Glutamatergic neuron (in vitro differentiated cells): ENCODE measurements at places on chromosomes 5 and 9.
A peak's percentile ranks its signal among the peaks of the same experiment; 100 is the strongest.

GRCh38 chr5:135248801-135249231, 150.2 kb downstream of the MACROH2A1 start:
- DNase-seq, result no peak

- DNase-seq, result no peak
Observed at GRCh38 chr9:91391818-91392217, 30.1 kb upstream of the AUH start.

GRCh38 chr5:59186623-59187022, 603.7 kb downstream of the RAB3C start:
- DNase-seq, result no peak

- DNase-seq, result peak; percentile 25
Observed at GRCh38 chr5:149731332-149731616, 1.2 kb downstream of the PPARGC1B start.

- no peak for DNase-seq
Observed at GRCh38 chr5:78056901-78057514, 237.5 kb downstream of the AP3B1 start.

GRCh38 chr9:114119242-114120191, 20.4 kb upstream of the KIF12 start:
- DNase-seq, result no peak

- no peak for DNase-seq
Observed at GRCh38 chr9:8085986-8086385, 286.4 kb upstream of the DMAC1 start.

DNA sequence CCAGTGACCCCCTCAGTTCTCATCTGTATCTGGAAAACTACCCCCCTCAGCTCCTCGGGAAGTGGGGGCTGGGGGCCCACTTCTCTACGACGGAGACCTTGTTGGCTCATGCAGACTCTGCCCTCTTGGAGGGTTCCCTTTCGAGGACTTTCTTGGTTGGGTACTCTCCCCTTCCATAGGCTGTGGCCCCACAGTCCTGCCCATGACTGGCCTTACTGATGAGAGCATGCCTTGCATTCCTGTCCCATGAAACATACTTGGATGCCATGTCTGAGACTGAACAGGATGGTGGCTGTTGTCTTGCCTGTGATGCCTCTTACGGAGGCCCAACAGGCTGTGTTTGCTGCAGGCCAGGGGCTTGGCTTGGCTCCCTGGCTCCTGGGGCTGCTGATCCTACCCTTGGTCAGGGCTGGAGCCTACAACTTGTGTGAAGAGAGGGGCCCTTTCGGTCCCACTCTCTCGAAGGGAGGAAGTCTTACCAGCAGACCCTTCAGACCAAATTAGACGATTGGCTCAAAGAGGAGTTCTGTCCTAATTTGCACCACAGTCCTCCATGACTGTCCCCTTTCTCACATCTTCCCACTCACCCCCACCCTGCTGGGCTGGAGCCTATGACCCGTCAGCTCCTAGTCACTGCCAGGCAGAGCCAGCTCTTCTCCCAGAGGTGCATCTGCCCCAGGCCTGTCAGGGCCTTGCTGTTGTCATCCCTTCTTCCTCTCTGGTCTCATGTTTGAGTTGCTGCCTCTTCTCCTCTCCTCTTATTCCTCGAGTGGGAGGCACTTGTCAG, 109.9 kb downstream of the CACNA1B start:
- no peak for DNase-seq

- peak; percentile 33 for DNase-seq
Observed at GRCh38 chr9:93187047-93187446, 3.1 kb downstream of the WNK2 start.

DNA sequence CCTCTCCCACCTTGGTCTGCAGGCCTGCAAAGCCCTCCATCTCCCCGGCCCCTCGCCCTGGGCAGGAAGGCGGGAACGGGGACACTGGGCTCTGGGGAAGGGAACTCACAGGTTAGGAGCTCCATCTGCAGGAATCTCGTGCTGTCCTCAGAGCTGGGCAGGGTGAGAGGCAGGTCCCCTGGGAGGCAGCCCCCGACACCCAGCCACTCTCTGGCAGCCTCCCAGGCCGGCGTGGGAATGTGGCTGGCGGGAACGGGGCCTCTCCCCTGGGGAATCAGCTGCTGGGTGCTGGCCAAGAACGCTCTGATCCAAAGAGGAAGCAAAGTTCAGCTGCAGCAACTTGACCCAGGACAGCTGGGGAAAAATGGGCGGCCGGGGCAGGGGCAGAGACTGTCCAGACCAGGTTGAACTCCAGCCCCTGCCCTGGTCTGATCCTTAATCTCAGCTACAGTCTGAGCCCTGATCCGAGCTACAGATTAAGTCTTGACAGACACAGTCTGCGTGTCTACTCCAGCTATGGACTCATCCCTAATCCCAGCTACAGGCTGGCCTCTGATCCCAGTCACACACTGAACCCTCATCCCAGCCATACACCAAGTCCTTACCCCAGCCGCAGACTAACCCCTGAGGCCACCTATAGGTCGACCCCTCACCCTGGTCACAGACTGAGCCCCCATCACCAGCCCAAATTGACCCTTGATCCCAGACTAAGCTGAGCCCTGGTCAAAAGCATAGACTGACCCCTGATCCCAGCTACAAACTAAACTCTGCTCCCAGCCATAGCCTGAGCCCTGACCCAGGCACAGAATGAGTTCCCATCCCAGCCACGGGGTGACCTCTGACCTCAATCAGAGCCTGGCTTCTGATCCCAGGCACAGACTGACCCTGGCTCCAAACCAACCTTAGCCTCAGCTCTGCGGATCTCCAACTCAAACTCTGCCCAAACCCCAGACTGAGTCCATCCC, 37.3 kb upstream of the EGFL7 start:
- no peak for DNase-seq

DNA sequence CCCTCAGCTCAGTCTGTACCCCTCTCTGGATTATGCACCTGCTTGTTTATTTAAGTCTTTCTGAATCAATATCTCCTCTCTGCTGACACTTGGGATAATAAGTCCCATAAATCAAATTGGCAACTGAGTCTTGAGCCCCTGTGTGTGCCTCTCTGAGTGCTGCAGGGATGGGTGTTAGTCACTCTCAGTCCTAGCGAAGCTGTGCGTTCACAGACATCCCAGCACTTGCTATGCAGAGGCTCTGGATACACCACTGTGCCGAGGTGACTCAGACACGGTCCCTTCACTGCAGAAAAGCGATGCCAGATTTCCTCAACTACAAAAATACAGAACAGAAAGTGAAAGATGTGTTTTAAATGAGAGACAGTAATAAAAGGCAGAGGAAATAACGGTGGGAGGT, 4.1 kb upstream of the KCNMB1 start:
- no peak for DNase-seq

DNA sequence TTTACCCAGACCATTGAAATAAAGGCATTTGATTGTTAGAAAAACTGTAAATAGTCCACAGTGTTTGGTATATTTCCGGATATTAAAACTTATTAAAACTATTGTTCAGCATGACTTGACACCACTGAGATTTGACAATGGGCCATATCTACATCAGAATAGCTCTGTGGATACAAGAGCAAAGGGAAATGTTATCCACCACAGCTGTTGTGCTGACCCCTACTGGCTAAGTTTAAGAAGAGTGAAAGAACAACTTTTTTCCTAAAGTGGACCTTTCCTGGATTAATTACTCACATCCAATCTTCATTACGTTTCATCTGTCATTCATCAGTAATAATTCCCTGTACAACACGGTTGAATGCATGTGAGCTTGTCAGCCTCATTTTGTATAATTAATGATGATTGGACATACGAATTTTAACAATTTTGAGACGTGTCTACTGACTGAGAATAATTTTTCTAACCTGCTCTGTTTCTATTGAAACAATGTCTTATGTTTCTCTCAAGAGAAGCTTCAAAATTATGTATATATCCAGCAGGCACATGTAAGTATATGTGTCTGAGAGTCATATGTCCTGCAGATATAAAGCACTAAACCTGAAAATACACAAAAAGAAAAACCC, 1952.6 kb downstream of the MAT2B start:
- no peak for DNase-seq

- no peak for DNase-seq
Observed at GRCh38 chr9:121784731-121785411, 133.4 kb downstream of the DAB2IP start.

DNA sequence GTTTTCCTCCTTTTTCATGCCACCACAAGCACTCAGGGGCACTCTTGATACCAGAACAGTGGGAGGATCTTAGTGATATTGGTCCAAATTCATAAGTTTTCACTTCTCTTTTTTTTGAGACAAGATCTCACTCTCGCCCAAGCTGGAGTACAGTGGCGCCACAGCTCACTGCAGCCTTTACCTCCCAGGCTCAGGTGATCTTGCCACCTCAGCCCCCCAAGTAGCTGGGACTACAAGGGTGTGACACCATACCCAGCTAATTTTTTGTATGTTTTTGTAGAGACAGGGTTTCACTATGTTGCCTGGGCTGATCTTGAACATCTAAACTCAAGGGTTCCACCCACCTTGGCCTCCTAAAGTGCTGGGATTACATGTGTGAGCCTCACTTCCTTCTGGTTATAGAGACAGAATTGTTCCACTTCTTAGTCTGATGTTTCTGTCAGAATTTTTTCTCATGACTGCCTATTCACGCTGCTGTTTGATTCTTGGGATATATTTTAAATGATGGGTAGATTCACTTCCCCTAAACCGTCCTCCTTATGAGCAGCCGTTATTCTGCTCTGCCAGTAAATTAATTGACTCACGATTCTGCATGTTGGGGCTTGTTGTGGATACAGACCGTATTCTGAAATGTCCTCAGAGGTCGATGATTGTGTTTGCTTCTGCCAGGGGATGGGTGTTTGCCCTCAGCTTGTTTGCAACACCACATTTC, 30.8 kb downstream of the MTAP start:
- no peak for DNase-seq

GRCh38 chr5:7348168-7348854, 47.6 kb upstream of the ADCY2 start:
- DNase-seq, result no peak

GRCh38 chr5:118857700-118858099, 130.6 kb downstream of the DTWD2 start:
- DNase-seq, result no peak

DNA sequence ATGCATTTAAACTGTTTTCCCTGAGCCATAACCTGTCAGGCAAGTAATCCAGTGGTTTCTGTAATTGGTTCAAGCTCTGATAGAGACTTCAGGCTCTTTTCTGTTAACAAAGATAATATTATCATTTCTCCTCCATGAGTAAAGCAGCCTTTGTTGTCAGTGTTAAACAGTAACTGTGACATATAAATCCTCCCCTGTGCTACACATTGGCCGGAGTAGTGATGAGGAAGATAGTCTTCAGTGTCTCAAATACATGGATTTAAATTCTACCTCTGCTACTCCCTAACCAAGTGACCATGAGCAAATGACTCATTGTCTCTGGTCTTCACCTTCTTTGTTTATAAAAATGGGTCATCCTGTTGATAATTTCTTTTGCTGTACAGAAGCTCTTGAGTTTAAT, 615.5 kb upstream of the CHD1 start:
- DNase-seq, result no peak

GRCh38 chr5:138843316-138844124, 31.6 kb downstream of the LRRTM2 start:
- DNase-seq, result no peak

DNA sequence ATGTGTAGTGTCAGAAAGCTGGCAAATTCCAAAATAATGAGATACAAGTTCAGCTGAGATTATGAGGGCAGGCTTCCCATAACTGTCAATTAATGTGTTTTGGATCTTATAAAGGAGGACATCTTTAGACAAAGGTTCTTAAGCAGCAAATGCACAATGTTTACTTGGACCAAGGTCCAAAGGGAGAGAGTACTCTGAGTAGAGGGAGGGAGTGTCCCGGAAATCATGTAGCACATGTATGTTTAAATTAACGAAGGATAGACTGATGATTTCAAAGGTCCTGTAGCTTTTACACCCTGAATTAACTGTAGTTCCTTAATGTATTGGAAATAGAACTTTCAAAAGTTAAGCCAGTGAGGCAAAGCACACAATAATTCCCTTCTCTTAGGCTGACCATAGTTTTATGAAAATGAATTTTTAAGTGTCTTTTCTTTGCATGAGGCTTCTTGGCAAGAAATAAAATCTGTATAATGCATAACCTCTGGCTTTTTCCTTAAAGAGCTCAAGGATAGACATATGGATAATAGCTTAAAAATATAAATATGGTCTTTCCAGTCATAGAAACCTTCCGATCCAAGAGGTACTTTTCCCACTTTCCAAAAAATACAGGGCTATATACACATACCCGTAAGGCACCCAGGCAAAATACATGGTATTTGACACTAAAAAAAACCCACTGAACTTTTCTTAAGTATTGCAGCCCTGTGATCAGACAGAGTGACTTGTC, 93.0 kb downstream of the PCSK5 start:
- no peak for DNase-seq

- DNase-seq, result no peak
Observed at GRCh38 chr9:38047301-38048251, 21.5 kb downstream of the SHB start.

DNA sequence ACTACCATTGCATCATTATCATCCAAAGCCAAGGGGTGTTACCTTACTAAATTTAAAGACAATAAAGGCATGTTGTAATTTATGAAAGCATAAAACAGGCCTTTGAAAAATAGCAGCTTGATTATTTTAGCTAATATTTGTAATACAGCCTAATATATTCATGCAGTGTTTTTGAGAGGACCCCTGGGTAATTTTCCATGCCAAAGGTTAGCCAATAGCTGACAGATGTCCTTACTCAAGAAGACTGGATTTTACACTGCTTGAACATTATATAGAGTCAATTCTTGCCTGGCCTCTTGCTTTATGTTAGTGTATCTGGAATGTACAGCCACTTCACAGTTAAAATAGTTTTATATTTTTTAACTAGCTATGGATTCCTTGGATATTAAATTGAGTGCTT, 337.8 kb upstream of the PAPPA start:
- no peak for DNase-seq

- DNase-seq, result no peak
Observed at GRCh38 chr5:2352101-2352861, 399.2 kb downstream of the IRX2 start.

- no peak for DNase-seq
Observed at GRCh38 chr9:101126556-101126955, 98.0 kb downstream of the PLPPR1 start.

GRCh38 chr9:127154390-127155191, 32.2 kb upstream of the ANGPTL2 start:
- no peak for DNase-seq

DNA sequence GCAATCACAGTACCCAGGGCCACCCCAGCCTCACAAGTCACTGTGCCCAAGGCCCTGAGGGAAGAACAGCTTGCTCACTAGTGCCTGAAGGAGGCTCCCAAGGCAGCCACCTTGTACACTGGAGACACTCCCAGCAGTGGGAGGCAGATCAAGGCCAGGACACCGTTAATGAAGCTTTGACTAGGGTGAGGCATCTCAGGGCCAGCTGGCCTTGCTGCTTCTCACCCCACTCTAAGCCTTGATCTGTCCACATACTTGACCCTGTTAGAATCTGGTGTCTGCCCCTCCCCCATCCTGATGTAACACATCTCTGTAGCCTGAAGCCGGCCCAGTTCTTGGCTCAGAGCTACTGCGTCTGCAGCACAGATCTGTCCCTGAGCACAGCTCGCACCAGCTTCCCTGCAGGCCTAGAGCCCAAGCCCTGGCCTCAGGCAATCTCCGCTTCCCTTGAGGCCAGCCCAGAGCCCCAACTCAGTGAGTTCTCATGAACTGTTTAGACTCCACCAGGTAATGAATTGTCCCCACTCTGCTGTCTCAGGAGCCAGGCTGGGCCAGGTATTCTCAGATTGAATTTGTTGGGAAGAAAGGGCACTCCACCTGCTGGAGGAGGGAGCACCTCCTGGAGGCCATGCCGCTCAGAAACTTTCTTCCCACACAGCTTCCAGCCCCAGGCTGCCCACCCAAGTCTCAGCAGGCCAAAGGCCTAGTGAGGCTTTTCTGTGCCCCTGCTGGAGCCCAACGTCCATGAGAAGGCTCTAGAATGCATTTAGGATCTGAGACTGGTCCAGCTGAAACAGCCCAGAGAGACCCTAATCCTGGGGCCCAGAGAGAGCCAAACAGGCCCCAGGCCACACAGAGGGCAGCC, 13.4 kb upstream of the JADE2 start:
- DNase-seq, result peak; percentile 51
